ENCODE measurements at places on chromosomes 12 and 14. TPM values are rescaled to one million over a fixed set of nuclear protein-coding genes. Genes with fewer than 3 reads are reported as not detected.

DNA sequence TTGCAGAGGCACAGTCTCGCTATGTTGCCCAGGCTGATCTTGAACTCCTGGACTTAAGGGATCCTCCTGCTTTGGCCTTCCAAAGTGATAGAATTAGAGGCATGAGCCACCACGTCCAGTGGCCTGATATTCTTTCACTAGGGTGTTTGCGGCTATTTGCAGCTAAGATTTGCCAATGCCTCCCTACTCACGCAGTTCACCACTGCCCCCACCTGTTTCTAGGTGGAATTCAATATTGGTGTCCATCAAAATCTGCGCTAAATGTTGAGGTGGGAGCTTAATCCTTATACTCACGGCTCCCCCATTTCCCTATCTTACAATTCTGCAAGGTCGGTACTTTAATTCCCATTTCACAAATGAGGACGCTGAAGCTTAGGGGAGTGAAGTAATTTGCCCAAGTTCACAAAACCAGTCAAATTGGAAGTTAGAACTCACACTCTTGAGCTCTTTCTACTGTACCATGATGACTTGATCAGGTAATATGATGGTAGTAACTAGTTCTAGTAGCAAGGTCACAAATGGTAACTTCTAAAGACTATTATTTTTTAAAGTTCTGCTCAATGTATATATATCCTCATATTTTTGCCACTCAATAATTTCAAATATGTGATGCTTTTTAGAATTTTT is 22.1 kb upstream of the LRRC9 start:
- no peak for DNase-seq

The VASH1 gene
- total RNA-seq = 19.0 TPM

The DNAI7 gene
- 0.36 TPM for total RNA-seq

- no peak for DNase-seq
Observed at GRCh38 chr12:106227641-106228319, 20.0 kb downstream of the CKAP4 start.

GRCh38 chr14:97413022-97413539 is 615.9 kb downstream of the VRK1 start:
- no peak for DNase-seq

The SLC16A7 gene
- 204 TPM for total RNA-seq

DNA sequence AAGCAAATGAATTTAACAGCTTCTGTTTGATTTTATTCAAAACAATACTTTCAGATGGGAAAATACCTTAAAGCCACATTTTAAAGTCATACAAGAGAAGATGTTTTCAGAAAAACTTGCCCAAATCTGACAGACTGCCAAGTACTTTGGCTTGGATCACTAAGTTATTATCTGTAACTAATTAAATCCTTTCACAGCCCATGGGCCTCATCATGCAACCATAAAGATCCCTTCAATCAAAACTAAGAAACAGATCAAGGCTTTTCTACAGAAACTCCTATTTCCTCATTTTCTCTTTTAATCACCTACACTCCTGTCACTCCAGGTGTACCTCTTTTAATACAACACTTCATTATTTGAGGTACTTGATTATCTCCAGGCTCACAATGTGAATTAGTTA is 28.1 kb downstream of the BLTP3B start:
- no peak for DNase-seq

GRCh38 chr12:123030686-123031085 is 50.2 kb downstream of the ARL6IP4 start:
- no peak for DNase-seq

The SOX5 gene
- 2.5 TPM for total RNA-seq

GRCh38 chr14:101191101-101191720 is 287.7 kb upstream of the RTL1 start:
- DNase-seq = no peak

- DNase-seq = no peak
Observed at GRCh38 chr12:124399622-124400021, 104.7 kb downstream of the RFLNA start.

DNA sequence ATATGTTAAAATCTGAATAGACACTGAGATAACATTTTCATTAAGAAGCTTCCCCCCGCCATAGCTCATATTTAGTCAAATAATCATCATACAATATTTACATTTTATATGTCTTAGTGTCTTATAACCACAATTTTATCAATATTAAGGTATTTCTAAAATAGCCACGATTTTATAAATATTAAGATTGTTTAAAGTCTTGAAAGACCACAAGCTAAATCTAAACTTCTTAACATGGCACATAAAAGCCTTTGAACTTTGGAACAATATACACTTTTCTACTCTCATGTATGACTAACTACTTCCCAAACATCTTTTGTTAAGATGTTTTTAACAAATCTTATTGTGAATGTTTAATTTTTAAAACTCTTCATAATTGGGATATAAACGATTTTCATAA is 6.5 kb downstream of the USP44 start:
- DNase-seq = no peak

The TSFM gene
- total RNA-seq = 62.5 TPM

DNA sequence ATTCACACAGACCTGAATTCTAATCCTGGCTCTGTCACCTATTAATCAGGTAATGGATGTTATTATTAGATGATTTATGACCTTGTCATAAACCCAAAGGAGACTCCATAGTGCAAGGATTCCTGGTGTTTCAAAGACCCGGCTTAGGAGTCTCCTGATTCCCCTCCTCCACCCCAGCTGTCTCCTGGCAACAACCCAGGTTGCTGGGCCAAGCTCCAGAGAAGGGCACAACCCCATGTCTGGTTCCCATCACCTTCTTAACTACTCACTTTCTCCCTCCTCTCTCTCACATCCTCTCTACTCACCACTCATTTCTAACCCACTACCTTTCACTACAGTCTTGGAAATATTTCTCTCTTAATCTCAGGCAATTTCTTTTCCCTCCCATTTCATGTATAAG is 41.6 kb downstream of the RHOJ start:
- DNase-seq = no peak

The C12orf60 gene
- 2.8 TPM for total RNA-seq

DNA sequence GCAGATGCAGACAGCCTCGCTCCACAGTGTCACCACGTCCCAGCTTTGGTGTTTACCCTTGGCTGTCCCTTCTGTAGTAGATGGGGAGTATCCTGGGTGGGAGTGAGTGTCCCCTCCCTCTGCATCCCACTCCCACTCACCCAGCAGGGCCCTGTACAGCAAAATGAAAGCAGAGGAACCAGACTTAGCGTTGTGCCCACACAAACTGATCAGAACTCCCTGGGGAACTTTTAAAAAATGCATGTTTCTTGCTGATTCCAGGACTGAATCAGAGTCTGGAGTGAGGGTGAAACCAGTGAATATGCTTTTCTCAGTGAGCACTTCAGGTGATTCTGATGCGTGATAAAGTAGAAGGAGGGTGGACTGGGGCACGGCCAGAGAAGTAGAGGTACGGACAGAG is 2.9 kb downstream of the ACVRL1 start:
- DNase-seq = no peak

- no peak for DNase-seq
Observed at GRCh38 chr14:24377657-24378056, 9.7 kb downstream of the NFATC4 start.

The PIANP gene
- not detected for total RNA-seq

- DNase-seq = no peak
Observed at GRCh38 chr12:27332407-27332713, 276 bp upstream of the BMAL2 start.

GRCh38 chr12:49410818-49411217 is 43.6 kb downstream of the SPATS2 start:
- DNase-seq = no peak

GRCh38 chr12:56749359-56749758 is 2.8 kb downstream of the PRIM1 start:
- no peak for DNase-seq

The P2RX2 gene
- total RNA-seq = not detected

The PLA2G1B gene
- total RNA-seq = not detected

GRCh38 chr14:102799684-102800562 is 22.7 kb downstream of the TRAF3 start:
- no peak for DNase-seq
